ENCODE measurements at places on chromosomes 5 and 9.

DNA sequence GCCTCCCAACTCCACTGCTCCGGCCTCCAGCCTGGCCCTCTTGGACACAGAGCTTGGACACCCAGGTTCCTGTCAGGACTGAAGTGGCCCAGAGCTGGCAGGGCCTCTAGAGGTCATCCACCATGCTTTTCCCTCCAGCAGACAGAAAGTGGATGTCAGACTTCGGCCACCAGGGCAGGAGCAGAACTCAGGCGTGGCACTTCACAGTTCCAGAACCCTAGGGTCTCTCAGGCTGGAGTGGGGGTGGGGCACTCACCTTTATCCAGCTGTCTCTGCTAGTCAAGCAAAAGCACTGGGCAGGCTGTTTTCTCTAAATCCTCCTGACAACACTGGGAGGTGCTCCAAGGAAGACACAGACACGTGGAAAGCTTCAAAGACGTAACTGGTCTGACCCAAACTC is 35.6 kb upstream of the N4BP3 start:
- DNase-seq, result no peak

DNA sequence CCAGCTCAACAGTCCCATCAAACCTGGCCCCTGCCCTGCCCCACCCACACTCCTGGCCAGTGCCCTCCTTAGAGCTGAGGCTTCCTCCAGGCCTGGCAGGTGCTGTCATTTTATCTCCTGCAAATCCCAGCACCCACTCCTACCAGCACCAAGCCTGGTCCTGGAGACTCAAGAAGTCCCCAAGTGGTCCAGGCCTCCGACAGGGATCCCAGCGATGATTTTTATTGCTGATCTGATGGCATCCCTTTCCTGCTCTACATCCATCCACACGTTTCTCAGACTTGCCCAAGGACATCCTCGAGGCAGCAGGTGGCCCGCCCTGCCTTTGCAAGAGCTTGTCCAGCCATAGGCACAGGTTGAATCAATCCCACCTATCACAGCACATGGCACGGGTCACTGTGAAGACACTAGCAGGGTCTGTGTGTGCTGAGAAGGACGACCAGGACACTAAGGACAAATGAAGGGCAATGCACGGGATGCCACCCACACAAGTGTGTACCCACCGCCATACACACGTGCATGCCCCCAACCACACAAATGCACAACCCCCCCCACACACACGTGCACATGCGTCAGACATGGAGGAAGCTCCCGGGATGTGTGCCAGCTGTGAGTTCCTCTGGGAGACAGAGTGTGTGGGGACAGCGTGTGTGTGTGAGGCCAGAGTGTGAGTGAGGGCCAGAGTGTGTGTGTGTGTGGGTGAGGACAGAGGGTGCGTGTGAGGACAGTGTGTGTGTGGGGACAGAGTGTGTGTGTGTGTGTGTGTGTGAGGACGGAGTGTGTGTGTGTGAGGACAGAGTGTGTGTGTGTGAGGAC is 62.4 kb upstream of the UBAC1 start:
- peak; percentile 40 for DNase-seq

DNA sequence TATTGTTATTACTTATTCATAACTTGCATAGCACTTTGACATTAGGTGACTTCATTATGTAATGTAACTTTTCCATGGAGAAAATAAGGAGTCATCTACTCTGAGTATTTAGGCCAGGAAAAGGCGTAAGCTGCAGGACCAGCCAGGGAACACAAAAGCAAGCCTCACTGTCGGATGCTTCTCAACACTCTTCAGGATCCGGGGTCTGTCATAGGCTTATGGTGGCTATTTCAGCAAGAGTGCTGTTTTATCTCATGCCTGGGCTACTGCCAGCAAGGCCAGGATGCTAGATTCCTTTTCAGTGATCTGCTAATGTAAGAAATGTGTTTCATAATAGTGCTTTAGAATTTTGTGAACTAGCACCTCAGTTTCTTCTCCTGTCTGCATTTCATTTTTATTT is 162.4 kb downstream of the CHSY3 start:
- DNase-seq, result peak; percentile 72

- DNase-seq, result no peak
Observed at GRCh38 chr9:97186493-97186892, 121.0 kb upstream of the CCDC180 start.

DNA sequence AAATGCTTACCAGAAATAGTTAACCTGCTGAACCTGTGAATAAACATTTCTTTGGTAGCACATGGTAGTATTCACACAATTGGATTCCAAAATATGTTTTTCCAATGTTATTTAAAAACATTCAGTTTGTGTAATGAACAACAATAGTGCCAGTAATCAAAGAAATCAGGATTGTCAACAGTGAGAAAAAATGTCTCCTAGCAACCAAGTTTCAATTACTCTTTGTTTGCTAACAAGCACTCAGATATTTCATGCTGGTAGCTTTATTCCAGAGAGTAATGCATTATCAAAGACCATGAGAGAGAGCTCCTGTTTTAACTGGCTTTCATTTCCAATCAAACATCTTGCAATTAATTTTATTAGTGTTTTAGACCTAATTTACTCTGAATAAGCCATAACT is 768.1 kb upstream of the GRAMD2B start:
- DNase-seq, result no peak

GRCh38 chr5:109825450-109825849 is 135.7 kb downstream of the MAN2A1 start:
- peak; percentile 40 for DNase-seq

- DNase-seq, result no peak
Observed at GRCh38 chr9:132595319-132595718, 12.9 kb downstream of the BARHL1 start.

DNA sequence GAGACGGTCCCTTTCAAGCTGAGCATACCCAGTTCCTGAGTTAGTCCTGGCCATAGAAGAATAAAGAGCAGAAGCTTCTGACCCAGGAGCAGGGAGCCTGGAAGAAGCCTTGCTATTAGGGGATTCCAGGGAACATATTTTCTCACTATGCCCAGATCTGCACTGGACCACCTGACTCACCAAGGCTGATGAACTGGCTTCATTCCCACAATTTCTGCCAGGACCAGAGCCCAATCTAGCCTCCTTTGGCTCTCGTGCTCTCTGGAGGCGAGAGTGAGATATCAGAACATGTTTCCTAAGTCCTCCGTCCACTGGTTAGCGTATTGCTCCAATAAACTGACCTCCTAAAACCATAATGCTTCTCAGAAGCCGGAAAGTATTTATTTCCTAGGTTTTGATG is 9.9 kb downstream of the GABBR2 start:
- DNase-seq, result no peak

GRCh38 chr9:70318002-70318401 is 59.2 kb downstream of the SMC5 start:
- no peak for DNase-seq

DNA sequence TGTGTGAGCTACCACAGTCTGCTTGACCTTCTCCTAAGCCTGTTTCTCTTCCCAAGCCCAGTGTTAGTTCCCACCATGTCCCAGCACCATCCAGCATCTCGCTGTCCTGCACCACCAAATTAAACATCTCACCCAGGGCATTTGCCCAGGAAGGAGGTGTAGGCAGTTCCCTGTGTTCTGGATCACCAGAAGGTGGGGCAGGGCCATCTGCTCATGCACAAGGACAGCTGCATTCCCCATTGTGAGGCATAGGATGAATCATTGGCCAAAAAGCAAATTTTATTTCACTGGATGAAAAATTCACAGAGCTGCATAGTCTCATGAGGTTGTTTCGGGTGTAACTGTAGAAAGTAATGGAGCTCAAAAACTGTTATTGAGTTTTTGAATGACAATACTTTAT is 89.5 kb upstream of the GRIA1 start:
- DNase-seq, result no peak
